AG04450 (cell line): ENCODE measurements at places on chromosomes 1 and 21.

GRCh38 chr1:59595774-59596173 is 219.0 kb upstream of the HOOK1 start:
- DNase-seq = peak; percentile 67

DNA sequence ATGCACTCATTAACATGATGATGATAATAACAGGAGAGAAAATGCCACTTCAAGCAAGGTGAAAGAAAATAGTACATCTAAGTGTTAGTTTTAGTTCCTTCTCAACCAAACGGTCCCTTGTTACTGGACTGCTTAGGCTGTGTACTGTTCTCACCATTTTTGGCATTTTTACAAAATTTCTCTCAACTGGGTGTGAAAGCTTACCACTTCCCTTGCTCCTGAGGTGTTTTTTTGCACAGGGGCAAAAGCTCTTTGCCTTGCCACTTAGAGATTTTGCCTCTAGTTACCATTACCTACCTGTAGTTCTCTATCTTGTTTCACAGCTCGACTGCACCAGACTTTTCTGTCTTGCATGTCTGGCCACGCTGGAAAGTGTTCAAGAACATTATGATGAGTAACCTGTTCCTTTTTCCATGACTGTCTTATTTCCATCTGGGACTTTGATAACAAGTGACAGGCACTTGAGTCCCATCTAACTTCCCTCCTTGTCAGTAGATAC is 10.7 kb downstream of the NEK7 start:
- no peak for DNase-seq

DNA sequence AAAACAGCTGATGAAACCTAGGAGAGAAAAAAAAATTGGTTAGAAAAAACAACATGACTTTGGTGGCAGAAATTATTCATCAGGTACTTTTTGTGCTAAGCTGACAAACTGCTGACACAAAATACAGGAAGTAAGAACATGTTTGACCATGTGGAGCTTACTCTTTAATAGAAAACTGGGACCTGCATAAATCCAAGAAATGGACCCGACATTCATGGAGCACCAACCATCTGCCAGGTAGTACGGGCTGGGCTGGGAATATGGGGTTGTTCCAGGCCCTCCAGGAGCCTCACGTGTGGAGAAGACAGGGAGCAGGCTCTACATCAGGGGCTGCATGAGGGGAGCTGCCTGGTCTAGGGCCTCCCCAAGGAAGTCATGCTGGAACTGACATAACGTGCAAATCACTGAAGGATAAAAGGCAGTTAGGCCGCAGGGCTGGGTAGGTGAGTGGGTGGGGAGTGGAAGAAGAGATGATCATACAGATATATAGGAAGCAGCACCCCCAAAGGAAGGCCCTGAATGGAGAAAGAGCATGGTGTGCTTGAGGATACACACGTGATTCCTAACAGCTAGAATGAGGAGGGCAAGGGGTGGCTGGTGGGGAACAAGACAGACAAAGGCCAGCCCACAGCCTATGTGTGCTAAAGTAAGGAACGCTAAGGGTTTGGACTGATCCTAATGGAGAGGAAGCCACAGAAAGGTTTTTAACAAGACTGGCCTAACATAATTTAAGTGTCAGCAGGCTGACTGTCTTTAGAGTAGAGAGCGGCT is 26.1 kb downstream of the CD58 start:
- DNase-seq = no peak

GRCh38 chr1:212852105-212852688 is 4.7 kb upstream of the SPATA45 start:
- no peak for DNase-seq

DNA sequence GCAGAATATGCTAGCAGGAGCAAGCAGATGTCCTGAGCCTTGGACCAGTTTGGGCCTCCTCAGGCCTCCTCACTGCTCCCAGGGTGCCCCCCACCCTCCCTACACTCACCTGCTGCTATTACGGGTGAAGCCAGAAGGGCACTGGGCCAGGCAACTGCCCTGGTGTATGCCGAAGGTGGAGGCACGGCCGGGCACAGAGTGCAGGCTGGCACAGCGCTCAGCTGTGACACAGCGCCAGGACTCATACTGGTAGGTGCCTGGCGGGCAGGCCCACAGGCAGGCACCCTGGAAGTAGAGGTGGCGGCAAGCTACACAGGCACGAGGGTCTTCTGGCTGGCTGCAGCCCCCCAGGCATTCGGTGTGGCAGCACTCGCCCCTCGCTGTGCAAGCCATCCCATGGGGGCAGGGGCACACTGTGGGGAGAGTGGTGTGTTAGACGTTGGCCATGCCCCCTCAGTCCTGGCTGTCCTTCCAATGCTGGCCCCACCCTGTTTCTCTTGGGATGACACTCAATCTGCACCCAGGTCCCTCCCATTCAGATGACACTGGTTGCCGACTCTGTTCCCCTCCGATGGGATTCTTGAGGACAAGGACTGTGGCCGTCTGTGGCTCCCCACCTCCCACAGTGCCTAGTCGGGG is 7.0 kb downstream of the INSRR start:
- no peak for DNase-seq

DNA sequence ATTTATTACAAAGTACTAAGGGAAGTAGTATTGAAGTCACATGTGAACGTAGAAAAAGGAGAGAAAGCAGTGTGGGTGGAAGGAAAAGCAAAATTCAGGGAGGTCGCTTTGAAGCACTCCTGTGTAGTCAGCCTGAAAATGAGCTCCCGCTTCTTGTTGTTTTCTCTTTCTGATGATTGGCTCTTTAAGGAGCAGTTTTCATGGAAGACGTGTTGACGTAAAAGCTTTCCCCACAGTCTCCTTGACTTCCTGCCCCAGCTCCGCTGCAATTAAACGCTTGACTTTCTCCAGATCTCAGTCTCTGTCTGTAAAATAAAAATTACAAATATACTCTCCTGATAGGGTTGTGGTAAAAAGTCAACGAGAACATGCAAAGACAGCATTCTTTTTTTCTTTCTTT is 661.5 kb upstream of the ZP4 start:
- no peak for DNase-seq

DNA sequence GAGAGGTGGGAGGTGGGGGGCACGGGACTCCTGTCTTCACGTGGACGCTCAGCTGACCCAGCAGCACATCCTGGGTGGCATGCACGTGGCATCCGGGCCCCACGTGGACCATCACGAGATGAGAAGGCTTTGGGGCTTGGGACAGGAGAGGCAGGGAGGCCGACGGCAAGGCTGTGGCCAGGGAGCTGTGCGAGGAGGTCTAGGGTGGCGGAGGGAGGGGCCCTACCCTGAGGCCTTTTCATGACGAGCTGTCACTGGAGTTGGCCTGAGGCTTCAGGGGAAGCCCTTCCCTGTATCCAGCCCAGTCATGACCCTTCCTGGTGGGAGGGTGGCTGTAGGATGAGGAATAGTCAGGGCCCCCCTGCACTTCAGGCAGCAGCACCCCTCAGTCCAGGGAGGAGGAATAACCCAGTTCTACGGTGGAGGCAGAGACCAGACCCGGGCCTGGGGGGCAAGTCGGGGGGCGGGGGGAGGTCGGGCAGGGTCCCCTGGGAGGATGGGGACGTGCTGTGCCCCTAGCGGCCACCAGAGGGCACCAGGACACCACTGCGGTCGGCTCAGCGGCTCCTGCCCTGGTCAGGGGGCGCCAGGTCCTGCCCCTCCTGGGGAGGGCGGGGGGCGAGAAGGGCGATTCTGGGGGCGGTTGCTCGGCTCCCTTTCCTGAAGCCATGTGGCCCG is 2.0 kb upstream of the PERM1 start:
- no peak for DNase-seq

DNA sequence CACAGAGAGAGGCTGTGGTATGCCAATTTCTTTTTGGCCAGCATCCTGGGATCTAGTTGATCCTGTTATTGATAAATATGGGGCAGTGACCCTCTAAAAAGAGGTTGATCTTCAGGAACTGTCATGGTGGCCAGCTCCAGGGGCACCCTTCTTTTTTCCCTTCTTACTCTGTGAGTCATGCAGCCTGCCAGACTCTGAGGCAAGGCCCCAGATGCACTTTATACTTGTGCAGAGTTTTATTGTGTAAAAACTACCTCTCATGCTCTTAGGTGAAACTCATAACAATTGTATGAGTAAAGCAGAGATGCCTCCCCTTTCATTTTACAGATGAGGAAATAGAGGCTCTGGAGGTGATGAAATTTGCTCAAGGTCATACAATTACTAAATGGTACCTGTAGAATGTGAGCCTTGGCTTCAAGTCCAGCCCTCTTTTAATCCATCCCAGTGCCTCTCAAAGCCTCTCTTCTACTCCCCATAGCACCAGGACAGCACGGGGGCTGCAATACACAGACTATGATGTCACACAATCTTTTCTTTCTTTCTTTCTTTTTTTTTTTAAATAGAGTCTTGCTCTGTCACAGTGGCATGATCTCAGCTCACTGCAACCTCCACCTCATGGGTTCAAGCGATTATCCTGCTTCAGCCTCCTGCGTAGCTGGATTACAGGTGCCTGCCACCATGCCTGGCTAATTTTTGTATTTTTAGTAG is 387.8 kb downstream of the KCNH1 start:
- DNase-seq = no peak

DNA sequence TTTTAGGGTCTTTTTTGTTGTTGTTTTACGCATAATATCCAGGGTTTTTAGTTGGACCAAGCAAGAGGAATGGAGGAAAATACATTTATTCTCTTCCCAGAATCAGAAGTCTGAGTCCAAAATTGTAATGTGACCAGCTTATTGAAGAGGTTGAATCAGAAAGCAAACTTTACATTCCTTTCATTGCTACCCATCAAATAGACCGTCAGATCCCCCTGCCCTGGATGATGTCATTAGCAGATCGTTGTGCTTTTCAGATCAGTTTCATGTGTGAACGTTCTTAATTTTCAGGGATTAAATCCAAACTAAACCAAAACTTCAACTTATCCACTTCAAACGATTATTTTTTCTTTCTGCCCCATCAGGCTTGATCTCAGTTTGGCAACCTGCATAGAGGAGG is 85.7 kb upstream of the NGF start:
- no peak for DNase-seq

- no peak for DNase-seq
These were observed 163.6 kb upstream of the RAB4A start for GRCh38 chr1:229107304-229107815.

GRCh38 chr1:56389813-56390212 is 189.6 kb downstream of the PLPP3 start:
- no peak for DNase-seq

DNA sequence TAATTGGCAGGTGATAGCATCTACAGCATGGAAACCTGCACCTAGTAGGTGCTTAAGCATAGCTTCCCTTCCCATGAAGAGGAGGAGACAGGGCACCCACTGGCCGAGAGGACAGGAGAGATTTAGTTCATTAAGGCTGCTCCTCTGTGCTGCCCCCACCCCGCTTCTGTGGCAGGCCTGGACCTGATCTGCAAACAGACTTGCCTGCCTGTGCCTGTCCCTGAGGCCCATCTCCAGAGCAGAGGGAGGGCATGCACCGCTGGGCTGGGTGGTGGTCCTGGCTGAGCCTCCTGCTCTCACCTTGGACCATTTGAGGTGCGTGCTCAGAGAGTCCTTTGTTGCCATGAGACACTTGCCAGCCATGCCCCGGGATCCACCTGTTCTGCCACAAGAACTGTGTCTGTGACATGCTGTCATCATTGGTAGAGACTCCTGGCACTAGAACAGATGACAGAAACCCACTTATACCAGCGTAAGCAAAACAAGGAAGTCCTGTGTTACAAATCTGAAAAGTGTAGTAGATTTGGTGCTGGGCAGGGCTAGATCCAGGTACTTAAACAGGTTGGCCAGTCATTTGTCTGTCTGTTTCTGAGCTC is 55.6 kb downstream of the PTPRF start:
- no peak for DNase-seq
